ENCODE measurements at places on chromosomes 7 and 10. TPM values are rescaled to one million over a fixed set of nuclear protein-coding genes. Genes with fewer than 3 reads are reported as not detected.

The SEMA4G gene
- total RNA-seq = 4.7 TPM

The MSMB gene
- total RNA-seq = not detected

The ZDHHC4 gene
- total RNA-seq = 113 TPM

The ATP6V0A4 gene
- total RNA-seq = 0.15 TPM

The PRKAR2B gene
- 0.51 TPM for total RNA-seq

The CCL26 gene
- total RNA-seq = not detected

The H2BK1 gene
- total RNA-seq = not detected

The TRIM50 gene
- not detected for total RNA-seq

The MEOX2 gene
- not detected for total RNA-seq

The UPP1 gene
- total RNA-seq = 331 TPM

The NXPH1 gene
- not detected for total RNA-seq

The ST8SIA6 gene
- total RNA-seq = 0.82 TPM

The NPSR1 gene
- total RNA-seq = not detected

The SPACDR gene
- total RNA-seq = 1.5 TPM

The DGKI gene
- not detected for total RNA-seq

The LBX1 gene
- total RNA-seq = 0.15 TPM

GRCh38 chr7:18508443-18509427 lies 13.2 kb downstream of the HDAC9 start:
- no peaks in the 10 kb centered on the region for H3K36me3 ChIP-seq
- H3K4me3 ChIP-seq = peak overlapping the region; percentile 34
- H3K4me1 ChIP-seq = peaks cover 40% of the 10 kb centered on the region
- peak overlapping the region; percentile 96 for H3K27ac ChIP-seq

DNA sequence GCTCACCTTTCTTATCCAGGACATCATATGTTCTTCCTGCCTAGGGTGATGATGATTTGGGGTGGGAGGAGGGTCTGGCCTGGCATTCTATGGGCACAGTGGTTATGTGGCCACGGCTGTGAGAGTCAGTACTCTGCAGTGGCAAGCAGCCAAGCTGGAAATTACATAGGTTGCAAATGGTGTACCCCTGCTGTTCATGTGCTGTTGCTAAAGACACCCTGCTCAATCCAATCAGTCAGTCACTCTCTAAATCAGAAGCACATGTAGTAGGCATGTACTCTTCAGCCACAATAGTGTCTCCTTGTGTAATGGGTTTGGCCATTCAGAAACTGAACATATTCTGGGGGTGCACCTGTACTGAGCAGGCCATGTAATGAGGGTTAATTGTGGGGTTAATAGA lies 449.1 kb upstream of the ANKRD30A start:
- no peak overlapping the region for H3K27ac ChIP-seq
- H3K27me3 ChIP-seq = no peaks in the 10 kb centered on the region
- H3K36me3 ChIP-seq = no peaks in the 10 kb centered on the region
- no peaks in the 10 kb centered on the region for H3K4me1 ChIP-seq
- no peak for DNase-seq
- no peak overlapping the region for H3K4me3 ChIP-seq

DNA sequence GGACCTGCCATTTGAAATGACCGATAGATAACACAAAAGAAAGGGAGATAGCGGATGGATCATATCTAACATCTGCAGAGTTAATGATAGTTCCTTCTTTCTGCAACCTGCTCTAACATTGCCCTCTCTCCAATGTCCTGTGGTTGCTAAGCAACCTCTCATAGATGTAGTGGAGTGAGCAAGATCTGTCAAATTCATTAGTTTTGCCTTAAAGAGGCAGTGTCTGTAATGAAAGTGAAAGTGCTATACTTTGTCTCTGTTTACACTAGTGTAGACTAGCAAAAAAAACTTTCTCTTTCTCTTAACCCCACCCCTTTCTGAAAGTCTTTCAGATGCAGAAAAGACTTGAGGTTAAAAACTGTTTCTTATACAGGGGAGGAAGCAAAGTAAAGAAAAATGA lies 1196.9 kb downstream of the SORCS3 start:
- DNase-seq = no peak
- H3K36me3 ChIP-seq = no peaks in the 10 kb centered on the region
- peak overlapping the region; percentile 47 for H3K4me3 ChIP-seq
- H3K27me3 ChIP-seq = no peaks in the 10 kb centered on the region
- H3K4me1 ChIP-seq = peaks cover 4% of the 10 kb centered on the region

DNA sequence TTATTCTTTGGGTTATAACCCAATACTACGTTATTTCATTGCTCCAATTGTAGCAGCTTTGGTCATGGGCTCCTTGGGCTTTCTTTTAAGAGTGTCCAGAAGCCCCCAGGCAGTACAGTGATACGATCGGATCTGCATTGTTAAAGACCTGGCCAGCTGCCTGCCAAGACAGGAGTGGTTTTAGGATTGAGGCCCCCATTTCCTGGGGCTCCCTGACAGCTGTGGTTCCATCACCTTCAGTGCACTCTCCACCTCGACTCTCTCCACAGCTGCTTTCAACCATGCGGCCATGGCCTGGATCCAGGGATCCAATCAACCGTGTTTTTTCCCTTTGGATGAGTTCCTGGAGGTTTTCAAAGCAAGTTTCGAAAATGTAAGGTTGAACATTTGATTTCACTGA lies 123.4 kb upstream of the BTBD16 start:
- H3K27ac ChIP-seq = no peak overlapping the region
- no peaks in the 10 kb centered on the region for H3K27me3 ChIP-seq
- H3K36me3 ChIP-seq = no peaks in the 10 kb centered on the region

GRCh38 chr7:13910805-13911551 lies 78.5 kb downstream of the ETV1 start:
- DNase-seq = no peak
- no peak overlapping the region for H3K4me3 ChIP-seq
- H3K36me3 ChIP-seq = no peaks in the 10 kb centered on the region
- no peaks in the 10 kb centered on the region for H3K27me3 ChIP-seq

- peaks cover 32% of the 10 kb centered on the region for H3K27me3 ChIP-seq
- no peak for DNase-seq
- no peaks in the 10 kb centered on the region for H3K36me3 ChIP-seq
- peaks cover 4% of the 10 kb centered on the region for H3K4me1 ChIP-seq
- H3K27ac ChIP-seq = no peak overlapping the region
- peak overlapping the region; percentile 48 for H3K4me3 ChIP-seq
Observed at GRCh38 chr7:39414224-39415035, 151.8 kb upstream of the YAE1 start.

DNA sequence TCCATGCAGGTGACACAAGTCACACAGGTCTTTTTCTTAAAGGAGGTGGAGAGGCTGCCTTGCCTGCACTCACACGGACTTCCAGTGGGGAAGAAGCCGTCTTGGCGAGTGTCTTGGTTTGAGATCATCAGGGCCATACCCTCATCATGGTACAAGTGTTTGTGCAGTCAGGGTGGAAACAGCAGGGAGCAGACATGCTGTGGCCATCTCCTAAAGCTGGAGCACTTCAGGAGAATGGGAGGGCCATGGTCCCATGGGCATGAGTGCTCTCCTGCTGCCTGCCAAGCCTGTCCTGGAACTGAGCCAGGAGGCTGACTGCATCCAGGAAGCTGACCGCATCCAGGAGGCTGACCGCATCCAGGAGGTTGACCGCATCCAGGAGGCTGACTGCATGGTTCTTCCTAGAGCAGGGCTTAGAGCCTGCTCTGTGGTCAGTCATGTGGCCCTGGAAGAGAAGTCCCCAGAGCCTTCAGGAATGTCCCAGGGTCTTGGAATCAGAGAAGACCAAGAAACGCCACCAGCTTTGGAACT lies 98.4 kb downstream of the ADARB2 start:
- no peaks in the 10 kb centered on the region for H3K36me3 ChIP-seq
- H3K4me3 ChIP-seq = no peak overlapping the region
- no peak overlapping the region for H3K27ac ChIP-seq
- H3K27me3 ChIP-seq = no peaks in the 10 kb centered on the region

GRCh38 chr7:130180571-130181262 lies 24.5 kb downstream of the TMEM209 start:
- no peaks in the 10 kb centered on the region for H3K27me3 ChIP-seq
- H3K4me3 ChIP-seq = no peak overlapping the region
- peaks cover 16% of the 10 kb centered on the region for H3K36me3 ChIP-seq
- H3K27ac ChIP-seq = no peak overlapping the region

DNA sequence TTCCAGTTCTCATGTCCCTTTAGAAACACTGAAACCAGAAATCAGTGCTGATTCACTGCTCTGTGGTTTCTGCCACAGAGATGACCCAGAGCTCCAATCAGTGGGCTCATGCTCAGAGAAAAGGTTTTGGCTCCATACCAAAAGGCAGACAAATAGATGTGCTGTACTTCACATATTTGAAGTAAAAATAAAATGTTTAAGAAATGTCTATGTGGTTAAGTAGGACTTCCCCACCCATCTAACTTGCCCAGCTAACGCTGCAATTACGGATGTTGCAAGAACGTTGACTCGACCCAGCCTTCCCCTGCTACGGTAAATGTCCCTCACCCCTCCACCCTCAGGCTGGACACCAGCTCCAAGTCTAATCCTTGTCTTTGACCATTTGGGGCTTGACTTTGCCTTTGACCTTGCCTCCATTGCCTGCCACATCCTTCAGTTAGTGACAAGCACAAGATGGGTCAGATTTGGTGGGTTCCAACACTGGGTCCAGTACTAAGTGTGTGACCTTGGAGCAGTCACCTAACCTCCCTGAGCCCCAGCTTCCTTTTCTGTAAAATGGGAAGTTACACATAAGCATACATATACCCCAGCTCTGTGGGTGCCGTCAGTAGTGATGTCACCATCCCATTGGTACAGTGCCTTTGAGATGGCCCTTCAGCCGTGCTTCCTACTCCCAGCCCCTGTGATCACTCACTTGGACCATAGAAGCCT lies 95.8 kb downstream of the CHST15 start:
- H3K36me3 ChIP-seq = no peaks in the 10 kb centered on the region
- no peak overlapping the region for H3K27ac ChIP-seq
- H3K4me3 ChIP-seq = no peak overlapping the region

DNA sequence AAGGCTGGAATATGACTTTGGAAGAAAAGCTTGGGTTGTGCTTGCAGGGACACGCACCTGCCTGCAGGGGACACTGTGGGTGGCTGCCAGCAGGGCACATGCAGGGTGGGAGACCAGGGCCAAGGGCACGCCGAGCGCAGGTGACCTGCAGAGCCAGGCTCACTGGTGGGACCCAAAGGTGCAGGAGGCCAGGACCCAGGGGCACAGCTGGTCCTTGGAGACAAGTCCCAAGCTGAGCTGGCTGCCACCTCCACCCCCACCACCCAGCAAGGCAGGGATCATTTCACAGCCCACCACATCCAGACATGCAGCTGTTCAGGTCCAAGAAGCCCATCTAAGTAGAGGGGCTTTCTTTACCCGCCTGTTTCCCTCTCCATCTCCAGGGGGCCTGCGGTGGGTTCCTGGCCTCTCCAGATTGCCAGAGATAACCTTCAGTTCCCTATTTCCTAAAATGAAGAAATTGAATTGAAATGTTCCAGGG lies 13.8 kb upstream of the CLIP2 start:
- no peaks in the 10 kb centered on the region for H3K27me3 ChIP-seq
- H3K4me3 ChIP-seq = no peak overlapping the region

DNA sequence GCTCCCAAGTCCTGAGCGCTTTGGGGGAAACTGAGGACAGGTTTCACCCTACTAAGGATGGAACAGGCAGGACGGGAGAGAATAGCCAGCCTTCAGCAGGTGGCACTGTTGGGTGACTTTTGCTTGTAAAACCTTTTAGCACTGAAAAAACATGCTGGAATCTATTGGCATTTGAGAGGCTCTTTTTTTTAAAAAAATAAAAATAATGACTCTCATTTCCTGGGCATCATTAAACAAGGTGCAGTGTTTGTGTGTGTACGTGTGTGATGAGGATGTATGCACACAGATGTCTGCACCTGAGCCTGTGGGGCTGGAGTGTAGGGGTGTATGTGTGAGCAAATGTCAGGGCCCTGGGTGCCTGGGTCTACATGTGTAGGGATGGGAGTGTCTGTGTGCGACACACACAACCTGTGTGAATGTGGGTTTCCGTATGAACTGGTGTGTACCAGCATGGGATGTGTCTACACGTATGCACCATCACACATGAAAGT lies 177.9 kb downstream of the RPS24 start:
- peaks cover 2% of the 10 kb centered on the region for H3K27me3 ChIP-seq
- no peaks in the 10 kb centered on the region for H3K36me3 ChIP-seq
- H3K4me1 ChIP-seq = no peaks in the 10 kb centered on the region
- DNase-seq = peak; percentile 25

GRCh38 chr10:67723601-67724000 lies 27.6 kb upstream of the CTNNA3 start:
- no peaks in the 10 kb centered on the region for H3K4me1 ChIP-seq
- H3K4me3 ChIP-seq = no peak overlapping the region
- no peaks in the 10 kb centered on the region for H3K36me3 ChIP-seq
- no peak for DNase-seq
- H3K27me3 ChIP-seq = peaks cover 3% of the 10 kb centered on the region
- no peak overlapping the region for H3K27ac ChIP-seq

DNA sequence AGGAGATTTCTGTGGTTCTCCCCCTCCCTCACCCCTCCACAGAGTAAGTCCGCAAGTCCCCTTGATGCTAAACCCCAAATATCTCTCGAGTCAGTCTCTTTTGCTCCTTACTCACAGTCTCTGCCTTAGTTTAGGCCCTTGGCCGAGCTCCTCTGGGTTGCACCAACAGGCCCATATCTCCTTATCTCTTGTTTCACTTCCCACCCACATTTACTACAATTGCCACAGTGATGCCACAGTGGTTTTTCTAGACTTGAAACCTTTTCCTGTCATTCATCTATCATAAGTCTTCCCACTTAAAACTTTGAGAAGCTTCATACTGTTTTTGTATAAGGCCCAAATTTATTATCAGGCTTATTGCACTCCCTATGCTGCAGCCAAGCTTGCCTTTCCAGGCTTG lies 23.4 kb upstream of the NME8 start:
- no peaks in the 10 kb centered on the region for H3K36me3 ChIP-seq
- H3K27ac ChIP-seq = no peak overlapping the region
- no peak for DNase-seq

- no peak overlapping the region for H3K27ac ChIP-seq
- no peaks in the 10 kb centered on the region for H3K36me3 ChIP-seq
- no peaks in the 10 kb centered on the region for H3K27me3 ChIP-seq
Observed at GRCh38 chr10:46217752-46218453, 68.9 kb upstream of the ANTXRL start.

GRCh38 chr10:124645467-124646095 lies 98.6 kb downstream of the FAM53B start:
- DNase-seq = no peak
- no peak overlapping the region for H3K4me3 ChIP-seq
- peaks cover 24% of the 10 kb centered on the region for H3K4me1 ChIP-seq
- H3K27ac ChIP-seq = no peak overlapping the region
- no peaks in the 10 kb centered on the region for H3K27me3 ChIP-seq

- H3K27ac ChIP-seq = no peak overlapping the region
- H3K4me3 ChIP-seq = no peak overlapping the region
- no peaks in the 10 kb centered on the region for H3K4me1 ChIP-seq
- no peaks in the 10 kb centered on the region for H3K27me3 ChIP-seq
Observed at GRCh38 chr7:64775289-64775688, 18.9 kb upstream of the ZNF138 start.

DNA sequence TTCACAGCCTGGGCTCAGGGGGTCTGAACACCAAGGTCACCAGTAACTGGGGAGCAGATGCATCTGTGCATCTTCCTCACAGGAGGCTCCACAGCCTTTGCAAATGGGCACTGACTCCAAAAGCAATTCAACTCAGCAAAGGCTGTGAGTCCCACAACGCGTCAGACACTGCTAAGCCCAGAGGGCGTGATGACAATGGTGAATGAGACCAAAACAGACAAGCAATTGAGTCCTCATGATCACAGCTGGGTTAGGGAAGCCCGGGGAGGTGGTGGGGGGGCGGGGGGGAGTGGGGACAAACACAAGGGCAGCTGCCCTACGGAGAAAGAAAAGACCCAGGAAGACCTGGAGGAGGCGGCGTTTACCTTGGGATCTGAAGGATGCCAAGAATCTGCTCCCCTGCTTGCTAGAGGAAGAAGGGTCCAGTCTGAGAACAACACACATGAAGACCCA lies 61.6 kb upstream of the RNF32 start:
- H3K27me3 ChIP-seq = no peaks in the 10 kb centered on the region
- no peak for DNase-seq
- no peak overlapping the region for H3K27ac ChIP-seq
- H3K4me1 ChIP-seq = no peaks in the 10 kb centered on the region
- H3K36me3 ChIP-seq = no peaks in the 10 kb centered on the region
- H3K4me3 ChIP-seq = no peak overlapping the region

All from Panc1 (cell line).